ENCODE measurements at places on chromosomes 5 and 9.
A peak's percentile ranks its signal among the peaks of the same experiment; 100 is the strongest.

- peak; percentile 22 for ATAC-seq
These were observed 84.7 kb downstream of the HSD17B3 start for GRCh38 chr9:96217294-96217707.

DNA sequence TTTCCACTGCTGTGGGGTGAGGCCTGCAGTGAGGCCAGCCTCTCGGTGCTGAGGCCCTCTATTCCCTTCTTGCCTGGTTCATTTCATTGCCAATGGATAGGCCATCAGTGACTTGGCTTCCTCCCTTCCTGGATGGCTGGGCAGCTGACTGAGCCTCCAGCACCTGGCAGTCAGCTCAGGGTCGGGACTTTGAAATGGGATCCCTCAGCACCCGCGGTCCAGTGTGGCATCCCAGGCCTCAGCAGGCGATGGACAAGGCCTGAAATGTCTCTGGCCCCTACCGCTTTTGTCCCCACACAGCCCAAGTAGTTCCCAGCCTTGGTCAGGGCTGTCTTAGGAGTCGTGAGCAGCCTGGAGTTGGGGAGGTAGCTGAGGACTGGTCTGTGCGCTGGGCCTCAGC lies 17.2 kb downstream of the NDST1 start:
- no peak for ATAC-seq

GRCh38 chr5:137665678-137666460 lies 70.0 kb downstream of the KLHL3 start:
- no peak for ATAC-seq

GRCh38 chr5:177366528-177367322 lies 9.0 kb downstream of the RGS14 start:
- ATAC-seq, result peak; percentile 76

GRCh38 chr5:149810856-149811255 lies 80.7 kb downstream of the PPARGC1B start:
- no peak for ATAC-seq

DNA sequence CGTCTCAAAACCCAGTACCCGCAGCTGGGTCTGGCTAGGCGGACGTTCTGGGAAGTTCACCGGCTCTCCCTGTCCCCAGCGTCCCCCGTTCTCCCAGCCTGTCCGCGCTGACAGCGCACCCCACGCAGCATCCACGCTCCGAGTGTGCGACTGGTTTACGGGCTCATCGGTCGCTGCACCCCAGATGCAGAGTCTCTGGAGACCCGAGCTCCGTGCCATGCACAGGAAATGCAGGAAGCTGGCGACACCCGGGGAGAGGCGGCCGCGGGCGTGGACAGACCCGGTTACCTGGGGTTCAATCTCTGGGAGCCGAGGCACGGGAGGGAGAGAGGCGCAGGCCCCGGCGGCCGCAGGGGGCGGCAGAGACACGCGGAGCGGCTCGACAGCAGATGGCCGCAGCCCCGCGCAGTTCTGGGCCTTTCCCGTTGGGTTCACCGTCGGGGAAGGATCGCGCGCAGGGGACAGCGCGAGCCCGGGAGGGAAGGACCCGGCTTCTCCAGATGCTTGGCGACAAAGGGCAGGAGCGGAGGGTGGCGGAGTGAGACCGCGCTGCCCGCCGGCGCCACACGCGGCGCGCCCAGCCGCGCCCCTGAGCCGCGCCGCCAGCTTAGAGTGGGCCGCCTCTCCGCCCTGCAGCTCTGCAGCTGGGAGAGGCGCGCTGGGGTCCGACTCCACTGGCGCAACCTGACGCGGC lies 558 bp downstream of the SHROOM1 start:
- peak; percentile 87 for ATAC-seq

DNA sequence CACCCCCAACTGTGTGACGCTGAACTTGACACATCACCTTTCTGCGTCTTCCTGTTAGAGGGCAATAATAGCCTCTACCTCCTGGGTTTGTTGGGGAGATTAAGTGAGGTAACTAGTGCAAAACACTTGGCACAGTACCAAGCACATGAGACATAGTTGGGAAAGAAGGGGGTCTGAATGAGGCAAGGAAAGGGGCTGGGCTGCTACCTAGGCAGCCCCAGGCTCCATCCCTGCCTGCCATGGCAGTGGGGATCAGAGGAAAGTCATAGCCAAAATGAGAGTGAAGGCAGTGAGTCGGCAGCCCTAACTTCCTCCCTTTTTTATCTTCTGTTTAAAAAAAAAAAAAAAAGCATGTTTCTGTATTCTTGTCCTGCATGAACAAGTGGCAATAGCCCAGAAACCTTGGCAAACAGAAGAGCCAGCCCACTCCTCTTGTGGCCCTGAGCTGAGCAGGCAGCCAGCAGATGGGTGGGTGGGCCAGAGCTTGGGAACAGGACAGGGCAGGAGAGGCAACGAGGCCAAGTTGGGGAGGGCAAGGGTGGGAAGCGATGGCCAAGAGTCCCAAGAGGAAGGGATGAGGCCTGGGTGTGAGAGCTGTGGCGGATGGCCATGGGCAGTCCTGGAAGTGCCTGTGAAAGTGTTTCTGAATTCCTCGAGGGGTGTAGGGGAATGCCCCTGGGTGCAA lies 11.4 kb downstream of the CAMK2A start:
- peak; percentile 30 for ATAC-seq

- ATAC-seq, result no peak
These were observed 848.0 kb downstream of the PTPRD start for GRCh38 chr9:9764821-9765220.

- no peak for ATAC-seq
These were observed 27.8 kb upstream of the LARP1 start for GRCh38 chr5:154727361-154727760.

- ATAC-seq, result no peak
These were observed 8.7 kb downstream of the TTC39B start for GRCh38 chr9:15298362-15298761.

GRCh38 chr5:149811453-149811852 lies 81.3 kb downstream of the PPARGC1B start:
- no peak for ATAC-seq

DNA sequence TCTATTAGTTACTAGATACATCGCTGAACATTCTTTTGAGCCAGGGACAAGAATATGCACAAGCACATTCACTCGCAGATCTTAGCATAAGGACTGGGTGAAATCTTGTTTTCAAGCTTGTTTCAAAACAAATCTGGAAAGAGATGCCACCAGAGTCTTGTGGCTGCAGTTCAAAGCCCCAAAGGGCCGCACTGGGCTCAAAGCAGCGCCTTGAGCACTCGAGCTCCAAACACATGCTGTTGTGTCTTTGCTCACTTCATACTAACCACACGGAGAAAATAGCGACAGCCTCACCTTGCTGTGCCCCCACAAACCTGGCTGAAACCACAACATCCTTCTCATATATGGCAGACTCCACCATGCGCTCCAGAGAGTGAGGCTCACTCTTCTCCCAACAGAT lies 34.2 kb upstream of the IL7R start:
- no peak for ATAC-seq

- ATAC-seq, result no peak
These were observed 47.1 kb upstream of the NFIB start for GRCh38 chr9:14361074-14361473.

- ATAC-seq, result no peak
These were observed 44.0 kb upstream of the IER5L start for GRCh38 chr9:129221979-129222635.

DNA sequence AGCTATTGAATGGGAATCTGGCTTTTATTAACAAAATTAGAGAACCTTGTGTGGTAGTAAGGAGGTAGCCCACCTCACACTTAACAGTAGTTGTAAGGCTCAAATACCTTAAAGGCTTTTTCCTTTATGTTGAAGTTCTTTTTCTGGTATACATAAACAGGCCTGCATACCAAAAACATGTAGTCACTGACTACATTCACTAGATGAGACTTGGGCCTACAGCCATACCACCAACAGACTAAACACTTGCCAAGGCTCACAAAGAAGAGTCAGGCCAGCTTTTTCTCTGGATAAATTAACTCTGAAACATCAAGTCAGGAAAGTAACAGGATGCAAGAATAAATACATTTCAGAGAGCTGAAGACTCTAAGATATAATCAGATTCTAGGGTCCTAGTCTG lies 78.6 kb upstream of the MPDZ start:
- ATAC-seq, result no peak

DNA sequence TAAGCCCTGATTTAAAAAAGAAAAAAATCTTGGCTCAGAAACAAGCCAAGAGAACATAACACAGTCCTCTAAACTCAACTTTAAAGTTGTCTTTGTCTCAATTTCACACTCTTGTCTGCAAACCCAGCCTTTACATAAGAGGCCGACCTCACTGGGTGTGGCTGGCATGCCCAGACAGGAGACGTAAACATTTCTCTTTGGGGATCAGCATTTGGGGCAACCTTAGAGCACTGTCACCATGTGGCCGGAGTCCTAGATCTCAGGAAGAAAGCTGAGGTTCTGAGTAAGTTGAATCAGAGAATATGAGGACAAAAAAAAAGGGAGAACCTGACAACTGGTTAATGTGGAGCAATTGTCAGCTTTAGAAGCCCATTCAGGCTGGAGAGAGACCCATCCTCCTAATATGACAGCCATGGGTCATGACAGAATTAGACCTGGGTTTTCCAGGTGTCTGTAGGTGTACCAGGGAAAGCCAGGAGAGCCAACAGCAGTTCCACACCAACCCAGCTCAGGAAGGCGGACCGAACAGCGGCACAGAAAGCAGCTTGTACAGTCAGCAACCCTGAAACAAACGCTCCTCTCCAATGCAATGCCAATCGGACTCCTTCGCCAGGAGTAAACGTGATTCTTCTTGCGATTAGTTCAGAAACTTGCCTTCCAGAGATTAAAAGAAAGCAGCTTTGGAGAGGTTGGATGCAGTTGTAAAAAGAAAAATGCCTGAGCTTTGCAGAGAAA lies 97.9 kb upstream of the MAP3K1 start:
- no peak for ATAC-seq
